ENCODE measurements at places on chromosomes 2 and 18.

- no peak for DNase-seq
Measured at GRCh38 chr18:4599312-4599711, 144.2 kb upstream of the DLGAP1 start.

DNA sequence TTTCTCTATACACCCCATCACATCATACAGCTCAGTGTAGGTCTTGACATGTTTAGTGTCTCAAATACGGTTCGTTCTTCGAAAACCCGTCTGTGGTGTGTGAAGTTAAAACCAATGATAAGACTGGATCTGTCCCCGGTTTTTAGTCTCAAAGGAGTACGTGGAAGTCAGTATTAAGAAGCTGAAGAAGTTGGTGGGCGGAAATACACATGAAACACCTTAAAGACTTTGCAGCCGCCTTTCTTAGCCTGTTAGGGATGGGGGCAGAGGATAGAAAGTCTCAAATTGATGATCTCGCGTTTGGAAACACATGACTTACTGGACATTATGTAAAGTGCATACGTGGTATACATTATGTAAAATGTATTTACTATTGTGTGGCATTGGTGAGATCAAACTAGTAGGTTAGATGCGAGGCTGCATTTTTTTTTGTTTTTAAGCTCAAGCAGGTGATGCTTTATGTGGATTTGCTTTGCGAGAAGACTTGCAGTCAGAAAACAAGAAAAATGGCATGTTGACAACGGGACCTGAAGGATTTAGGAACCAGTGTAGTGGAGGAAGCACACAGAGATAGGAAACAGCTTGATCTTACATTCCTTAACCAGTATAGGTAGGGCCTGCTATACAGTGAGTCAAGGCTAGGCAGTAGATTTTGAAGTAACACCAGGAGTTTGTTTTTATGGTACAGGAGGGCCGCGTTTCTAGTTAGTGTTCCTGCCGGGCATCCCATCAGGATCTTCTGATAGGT lies 1.2 kb downstream of the CNOT11 start:
- no peak for DNase-seq

DNA sequence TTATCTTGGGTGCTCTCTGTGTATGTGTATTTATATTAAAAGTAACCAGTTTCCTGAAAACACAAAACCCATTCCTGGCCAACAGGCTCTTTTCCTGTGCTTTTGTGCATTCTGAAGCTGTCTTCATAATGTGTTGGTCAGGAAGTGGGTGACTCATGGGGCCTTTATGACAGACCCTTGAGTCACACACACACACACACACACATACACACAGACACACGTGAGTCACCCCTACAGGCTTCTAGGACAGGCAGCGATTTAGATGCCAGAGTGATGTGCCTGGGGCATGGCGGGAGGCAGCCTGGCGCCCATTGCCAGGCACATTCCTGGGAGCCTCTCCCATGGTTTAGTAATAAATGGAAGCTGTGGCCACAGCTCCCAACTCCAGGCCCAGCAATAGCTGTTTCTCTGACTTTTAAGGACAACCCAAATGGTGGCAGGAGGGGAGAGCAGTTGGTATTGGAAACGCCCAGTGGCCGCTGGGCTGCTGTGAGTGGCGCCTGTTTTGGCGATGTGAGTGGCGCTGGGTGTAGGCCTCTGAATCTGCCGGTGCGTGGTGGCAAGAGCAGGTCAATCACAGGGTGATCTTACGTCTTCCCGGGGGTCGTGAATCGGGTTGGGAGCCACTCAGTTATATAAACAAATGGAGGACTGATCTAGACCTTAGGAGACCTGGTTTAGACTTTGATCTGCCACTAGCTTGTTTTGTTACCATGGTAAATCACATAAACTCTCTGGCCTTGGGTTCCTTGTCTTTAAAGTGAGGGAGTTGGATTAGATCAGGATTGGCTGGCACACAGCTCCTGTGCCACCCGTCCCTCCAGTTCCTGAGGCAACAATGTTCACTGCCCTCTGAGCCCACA lies 150.7 kb upstream of the DLX2 start:
- DNase-seq: no peak

- DNase-seq: no peak
Measured at GRCh38 chr2:47194410-47194809, 39.3 kb upstream of the STPG4 start.

GRCh38 chr2:71064754-71065621 lies 3.5 kb upstream of the NAGK start:
- DNase-seq: no peak

DNA sequence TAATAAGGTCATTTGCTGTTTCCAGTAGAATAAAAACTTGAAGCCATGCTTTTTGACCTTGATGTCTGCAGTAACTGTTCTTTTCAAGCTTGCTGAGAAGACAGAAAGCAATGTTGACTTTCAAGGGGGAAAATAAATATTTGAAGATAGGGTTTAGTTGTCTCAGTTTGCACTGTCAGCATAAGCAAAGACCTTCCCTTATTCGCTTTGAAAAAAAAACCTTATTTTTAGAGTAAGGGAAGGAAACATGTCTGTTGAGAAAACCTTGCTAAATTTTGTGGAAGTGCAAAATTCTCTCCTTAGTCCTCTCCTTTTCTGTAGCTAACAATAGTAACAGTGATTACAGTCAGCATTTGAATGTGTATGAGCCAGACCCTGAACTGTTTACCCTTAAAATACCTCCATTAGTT lies 43.1 kb downstream of the MAP4K4 start:
- DNase-seq: no peak

DNA sequence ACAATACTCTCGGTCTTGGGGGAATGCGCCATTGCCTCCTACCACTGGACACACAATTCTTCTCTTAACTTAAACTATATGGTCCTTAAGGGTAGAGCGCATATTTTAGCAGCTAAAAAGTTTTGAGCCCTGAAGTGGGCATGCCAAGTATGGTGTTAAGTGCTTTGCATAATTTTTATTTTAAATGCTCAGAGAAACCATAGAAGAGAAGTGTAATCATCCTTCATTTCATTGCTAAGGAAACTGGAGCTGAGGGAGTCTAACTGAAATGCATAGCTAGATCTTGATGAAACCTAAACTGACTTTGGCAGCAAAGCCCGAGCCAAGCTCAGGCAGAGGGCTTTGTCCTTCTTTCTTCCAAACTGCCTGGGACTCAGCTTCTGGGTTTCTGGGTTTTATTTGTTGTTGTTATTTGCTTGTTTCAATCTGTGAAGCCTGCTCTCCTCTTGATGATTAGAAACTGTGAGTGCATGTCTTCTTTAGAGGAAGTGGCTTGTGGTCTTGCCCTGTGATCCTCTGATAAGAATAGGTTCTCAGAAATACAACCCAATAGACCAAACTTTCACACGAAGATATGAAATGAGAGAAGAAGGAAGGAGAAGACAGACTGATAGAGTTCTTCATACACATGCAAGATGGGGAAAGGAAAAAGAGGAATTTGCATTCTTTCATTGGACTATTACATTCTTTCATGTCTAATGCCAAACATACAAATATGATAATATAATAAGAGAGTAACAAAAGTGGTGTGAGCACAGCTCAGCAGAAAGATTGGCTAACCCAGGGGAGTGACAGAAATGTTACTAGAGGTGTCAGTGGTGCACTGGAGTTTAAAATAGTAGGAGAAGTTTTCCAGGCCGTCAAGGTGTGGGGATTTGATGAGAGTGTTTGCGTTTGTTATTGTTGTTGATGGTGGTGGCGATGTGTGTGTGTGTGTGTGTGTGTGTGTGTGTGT lies 7.5 kb upstream of the RNF144A start:
- DNase-seq: no peak

GRCh38 chr18:12248926-12249720 lies 5.0 kb upstream of the CIDEA start:
- no peak for DNase-seq

GRCh38 chr2:85132397-85132796 lies 795 bp upstream of the TCF7L1 start:
- no peak for DNase-seq

DNA sequence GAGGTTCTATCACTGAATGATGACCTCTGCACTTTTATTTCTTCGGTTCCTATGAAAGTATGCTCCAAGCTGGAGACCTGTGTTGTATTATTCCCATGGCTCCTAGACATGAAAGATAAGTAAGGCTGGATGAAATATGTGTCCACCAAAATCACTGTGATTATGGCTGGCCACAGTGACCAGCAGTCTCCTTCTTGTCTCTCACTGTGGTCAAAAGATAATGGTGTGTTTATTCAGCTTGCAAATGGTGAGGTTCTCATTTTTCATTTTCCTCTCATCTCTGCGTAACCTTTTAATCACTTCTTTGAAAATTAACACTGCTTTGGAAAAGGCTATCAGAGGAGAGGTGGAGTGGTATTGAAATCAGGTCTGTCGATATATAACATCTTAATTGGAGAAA lies 107.8 kb upstream of the DAPL1 start:
- DNase-seq: no peak
